ENCODE measurements at places on chromosomes 12 and 14. TPM values are rescaled to one million over a fixed set of nuclear protein-coding genes. Genes with fewer than 3 reads are reported as not detected.
A peak's percentile ranks its signal among the peaks of the same experiment; 100 is the strongest.

DNA sequence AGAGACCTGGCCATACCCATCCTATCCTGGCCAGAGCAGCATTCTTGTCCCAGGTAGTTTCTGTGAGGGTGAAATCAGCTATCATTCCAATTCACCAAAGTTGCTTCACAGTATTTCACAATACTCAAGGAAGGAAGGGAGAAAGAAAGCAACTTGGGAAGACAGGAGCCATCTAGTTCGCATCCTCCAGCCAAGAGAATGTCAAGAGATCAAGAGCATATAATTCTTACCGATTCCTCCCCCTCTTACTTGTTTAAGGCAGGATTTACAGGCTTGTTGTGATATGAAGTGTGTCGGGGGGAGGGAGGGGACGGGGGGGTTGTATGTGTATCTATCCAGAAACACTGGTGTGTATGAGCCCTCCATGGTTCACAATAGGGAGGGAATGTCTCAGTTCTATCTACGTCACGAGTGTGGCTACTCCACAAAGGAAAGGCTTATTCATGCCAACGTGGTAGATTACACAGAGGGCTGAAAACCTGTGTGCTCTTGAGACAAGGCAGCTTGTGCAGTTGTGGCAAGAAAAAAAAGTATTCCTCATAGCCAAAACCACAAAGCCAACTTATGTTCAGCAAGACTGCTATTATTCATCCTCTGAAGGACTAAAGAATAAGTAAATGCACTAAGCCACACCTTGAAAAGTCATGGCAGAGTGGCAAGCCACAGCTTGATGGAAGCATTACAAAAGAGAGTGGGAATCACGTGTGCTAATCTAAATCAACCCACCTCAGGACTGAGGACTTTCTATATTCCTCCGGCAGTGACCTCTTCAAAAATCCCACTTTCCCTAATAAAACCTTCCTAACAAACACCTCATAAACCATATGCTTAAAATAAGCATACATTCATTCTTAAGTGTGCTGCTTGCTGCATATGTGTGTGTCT is 35.0 kb downstream of the CORO1C start:
- DNase-seq, result peak; percentile 96

DNA sequence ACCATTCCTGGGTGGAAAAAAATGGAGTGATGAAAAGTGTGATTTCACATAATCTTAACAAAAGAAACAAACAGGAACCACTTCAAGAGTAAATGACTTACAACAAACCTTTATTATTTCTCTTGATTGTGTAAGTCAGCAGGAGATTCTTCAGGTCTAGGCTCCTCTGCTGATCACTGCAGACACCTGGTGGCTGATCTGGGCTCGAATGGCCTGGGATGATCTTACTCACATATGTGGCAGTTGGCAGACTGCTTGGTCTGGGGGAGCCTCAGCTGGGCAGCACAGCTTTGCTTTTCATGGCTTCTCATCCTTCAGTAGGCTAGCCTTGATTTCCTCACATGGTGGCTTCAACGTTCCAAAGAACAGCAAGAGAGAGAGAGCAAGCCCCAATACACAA is 215.4 kb upstream of the PRICKLE1 start:
- DNase-seq, result peak; percentile 20

GRCh38 chr12:87667378-87667777 is 361.8 kb downstream of the C12orf50 start:
- DNase-seq, result peak; percentile 55

DNA sequence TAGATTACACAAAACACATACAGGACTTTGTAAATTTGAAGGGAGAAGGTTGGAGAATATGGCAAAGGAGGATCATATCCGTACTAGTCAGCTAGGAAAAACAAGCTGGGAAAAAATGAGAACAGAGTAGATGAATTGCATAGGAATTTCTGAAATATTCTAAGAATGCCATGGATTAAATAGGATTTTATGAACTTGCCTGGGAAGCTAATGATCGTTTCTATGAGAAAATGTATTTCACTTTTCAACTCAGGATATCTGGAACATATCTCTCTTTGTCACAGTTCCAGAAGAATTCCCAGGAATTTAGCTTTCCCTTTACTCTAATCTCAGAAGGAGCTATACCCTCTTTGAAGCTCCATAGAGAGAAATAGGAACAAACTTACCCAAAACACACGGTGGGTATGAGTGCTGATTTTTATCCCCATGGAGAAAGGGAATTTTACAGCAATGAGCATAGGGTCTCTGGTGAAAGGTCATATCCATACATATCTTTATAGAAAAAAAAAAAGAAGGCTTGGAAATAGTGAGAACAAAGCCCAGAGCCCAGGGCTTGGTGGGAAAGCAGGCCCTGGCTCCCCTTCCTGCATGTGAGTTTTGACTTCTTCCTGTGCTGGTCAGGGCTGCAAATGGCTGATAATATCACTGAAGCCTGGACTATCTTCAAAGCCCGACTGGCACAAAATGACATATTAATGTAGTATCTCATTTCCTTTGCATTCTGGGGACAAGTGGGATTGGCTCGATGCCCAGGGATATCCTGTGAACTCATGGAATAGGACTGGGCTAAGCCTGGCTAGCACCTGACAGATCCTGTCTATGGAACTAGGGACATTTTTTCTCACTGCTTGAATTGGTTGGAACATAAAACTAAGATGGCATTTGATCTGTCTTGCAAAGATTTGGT is 136.3 kb downstream of the AEBP2 start:
- DNase-seq, result peak; percentile 68

- peak; percentile 12 for DNase-seq
These were observed 1638.7 kb upstream of the SEL1L start for GRCh38 chr14:83172363-83172762.

DNA sequence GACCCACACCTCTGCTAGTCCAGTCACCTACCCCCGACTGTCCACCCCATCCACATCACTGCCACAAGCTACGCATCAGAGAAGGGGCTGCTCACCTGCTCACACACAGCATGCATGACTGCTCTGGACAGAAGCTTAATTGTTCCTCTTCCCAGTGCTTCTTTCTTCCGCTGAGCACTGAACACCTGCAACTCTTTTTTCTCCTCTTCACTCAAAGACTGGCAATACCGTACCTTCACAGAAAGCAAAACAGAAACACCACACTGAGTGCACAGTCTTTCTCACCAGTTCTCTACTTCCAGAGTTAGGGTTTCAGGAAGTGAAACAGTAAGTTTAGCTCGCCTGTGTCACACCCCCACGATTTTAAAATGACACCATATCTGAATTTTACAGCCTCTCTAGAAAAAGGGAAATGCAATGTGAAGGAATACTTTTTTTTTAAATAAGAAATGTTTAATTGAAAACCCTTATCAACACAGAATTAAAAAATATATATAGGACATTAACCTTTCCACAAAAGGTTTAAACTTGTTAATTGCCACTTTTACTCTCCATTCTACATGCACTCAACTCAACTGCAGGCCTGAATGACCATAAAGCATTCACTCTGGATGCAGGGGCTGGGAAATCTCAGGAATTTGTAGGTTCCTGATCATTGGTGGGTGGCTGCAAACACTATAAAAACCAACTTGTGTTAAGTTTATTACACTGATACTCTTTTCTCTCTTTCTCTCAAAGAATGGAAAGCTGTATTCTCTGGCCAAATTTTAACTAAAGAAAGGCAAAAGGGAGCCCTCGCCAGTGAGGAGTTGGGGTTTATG is 120.0 kb downstream of the PRICKLE1 start:
- DNase-seq, result no peak

GRCh38 chr12:39804898-39805297 is 185.3 kb upstream of the ABCD2 start:
- no peak for DNase-seq

GRCh38 chr12:91043408-91043807 is 14.4 kb downstream of the KERA start:
- DNase-seq, result no peak

GRCh38 chr12:2677142-2677880 is 117.5 kb upstream of the FKBP4 start:
- no peak for DNase-seq

- peak; percentile 75 for DNase-seq
These were observed 19.6 kb downstream of the POMT2 start for GRCh38 chr14:77301103-77301502.

DNA sequence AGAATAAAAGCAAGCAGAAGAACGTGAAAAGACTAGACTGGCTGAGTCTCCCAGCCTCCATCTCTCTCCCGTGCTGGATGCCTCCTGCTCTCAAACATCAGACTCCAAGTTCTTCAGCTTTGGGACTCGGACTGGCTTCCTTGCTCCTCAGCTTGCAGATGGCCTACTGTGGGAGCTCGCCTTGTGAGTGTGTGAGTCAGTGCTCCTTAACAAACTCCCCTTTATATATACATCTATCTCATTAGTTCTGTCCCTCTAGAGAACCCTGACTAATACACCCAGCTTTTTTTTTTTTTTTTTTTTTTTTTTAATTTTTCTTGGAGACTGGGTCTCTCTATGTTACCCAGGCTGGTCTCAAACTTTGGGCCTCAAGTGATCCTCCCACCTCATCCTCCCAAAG is 46.9 kb downstream of the ACTN1 start:
- DNase-seq, result no peak

- DNase-seq, result no peak
These were observed 138.3 kb downstream of the PLXNC1 start for GRCh38 chr12:94286583-94287244.

- no peak for DNase-seq
These were observed 1.3 kb downstream of the TAS2R30 start for GRCh38 chr12:11133162-11133561.

DNA sequence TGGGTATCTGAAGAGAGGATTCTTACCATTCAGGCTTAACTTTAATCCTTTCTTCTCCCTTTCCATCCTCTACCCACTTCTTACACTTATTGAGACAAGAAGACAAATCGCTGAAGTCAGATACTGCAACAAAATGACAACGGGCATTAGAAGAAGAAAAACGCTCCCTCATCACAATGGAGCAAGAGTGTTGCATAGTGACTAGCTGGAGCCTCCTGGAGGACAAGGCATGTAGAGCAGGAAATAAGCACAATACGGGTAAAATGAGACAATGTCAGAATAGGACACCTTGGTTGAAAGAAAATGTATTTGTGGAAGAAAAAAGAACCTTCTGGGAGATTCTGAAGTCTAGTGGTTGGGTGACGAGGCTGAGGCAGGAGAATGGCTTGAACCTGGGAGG is 501.0 kb downstream of the RERGL start:
- peak; percentile 47 for DNase-seq

DNA sequence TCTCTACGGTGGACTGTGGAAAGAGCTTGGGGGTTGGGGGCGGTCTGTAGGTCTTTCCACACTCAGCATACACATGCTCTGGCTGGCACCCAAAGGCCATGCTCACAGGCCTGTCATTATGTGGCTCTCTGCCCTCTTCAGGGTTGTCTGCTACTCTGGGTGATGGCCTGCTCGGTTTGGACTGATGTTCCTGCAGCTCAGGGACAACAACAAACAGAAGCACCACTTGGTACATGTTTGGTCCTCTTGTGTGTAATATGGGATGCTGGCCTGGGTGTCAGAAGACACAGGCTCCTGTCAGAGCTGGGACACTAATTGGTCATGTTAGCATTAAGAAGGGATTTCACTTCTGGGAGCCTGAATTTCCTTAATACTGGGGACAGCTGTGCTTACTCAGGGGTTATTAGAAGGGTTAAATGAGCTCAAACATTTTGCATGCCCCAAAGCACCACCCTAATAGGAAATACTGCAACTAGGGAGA is 32.7 kb upstream of the SELPLG start:
- peak; percentile 32 for DNase-seq

GRCh38 chr14:92280554-92281262 is 42.3 kb upstream of the SLC24A4 start:
- DNase-seq, result no peak

GRCh38 chr12:91274916-91275315 is 92.3 kb upstream of the DCN start:
- peak; percentile 5 for DNase-seq

DNA sequence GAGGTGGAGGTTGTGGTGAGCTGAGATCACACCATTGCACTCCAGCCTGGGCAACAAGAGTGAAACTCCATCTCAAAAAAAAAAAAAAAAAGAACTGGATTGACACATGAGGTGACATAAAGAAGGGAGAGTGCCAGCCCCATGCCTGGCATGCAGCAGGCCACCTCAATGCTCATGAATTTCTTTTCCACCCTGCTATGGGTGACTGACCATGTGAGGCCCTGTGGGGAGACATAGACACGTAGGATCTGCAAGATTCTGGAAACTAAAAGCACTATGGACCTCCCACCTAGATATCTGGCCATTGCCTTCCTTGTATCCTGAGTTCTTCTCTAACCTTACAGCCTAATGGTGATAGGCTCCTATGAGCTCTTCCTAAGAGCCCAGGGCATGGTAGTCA is 5.6 kb upstream of the ACTN1 start:
- DNase-seq, result no peak

DNA sequence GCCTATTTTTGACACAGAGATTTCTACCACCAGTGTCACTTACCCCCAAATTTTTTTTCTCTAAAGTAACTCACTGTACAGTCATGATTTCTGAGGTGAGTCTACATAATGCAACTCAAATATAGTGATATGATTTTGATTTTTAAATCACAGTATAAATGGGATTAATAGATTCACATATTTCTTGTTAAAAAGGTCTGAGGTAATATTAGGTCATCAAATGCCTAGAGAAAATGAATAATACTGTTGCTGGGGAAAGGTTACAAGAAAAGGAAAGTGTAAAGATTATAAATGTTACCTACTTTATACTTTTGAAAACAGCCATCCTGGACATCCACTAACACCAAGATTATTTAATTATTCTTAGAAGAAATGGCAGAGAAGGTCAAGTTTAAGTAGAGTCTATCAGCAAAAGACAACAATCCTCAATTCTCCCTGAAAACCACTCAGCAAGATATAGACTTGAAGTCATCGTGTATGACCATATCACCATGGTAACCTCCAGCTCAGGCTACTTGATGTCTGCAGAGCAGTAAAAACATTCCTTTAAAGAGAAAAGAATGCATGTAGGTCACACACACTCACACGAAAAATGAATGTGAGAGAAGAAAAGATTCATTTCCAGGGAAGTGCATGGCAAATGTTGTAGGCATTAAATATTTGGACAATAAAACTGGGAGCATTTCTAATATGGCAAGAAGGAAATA is 58.7 kb downstream of the CCDC59 start:
- no peak for DNase-seq

The NACA gene
- total RNA-seq, result 1,274 TPM

The SERPINA10 gene
- not detected for total RNA-seq

The AQP6 gene
- not detected for total RNA-seq

The RNASE7 gene
- 11.8 TPM for total RNA-seq

The AQP5 gene
- not detected for total RNA-seq

The VRTN gene
- total RNA-seq, result not detected

The RNF41 gene
- total RNA-seq, result 92.1 TPM

The SYNDIG1L gene
- not detected for total RNA-seq

The NID2 gene
- total RNA-seq, result not detected

The FBLN5 gene
- total RNA-seq, result 4.3 TPM

The ZDHHC22 gene
- not detected for total RNA-seq

Data from MCF 10A (cell line).